NCI-H1105 treated with DMSO at 0.1 percent for 48 hours (cell line): ENCODE measurements at places on chromosomes 3 and 15.

- DNase-seq: no peak
Observed at GRCh38 chr3:34277110-34277509, 478.7 kb downstream of the PDCD6IP start.

GRCh38 chr3:23396746-23397145 is 193.6 kb downstream of the UBE2E2 start:
- DNase-seq: no peak

- DNase-seq: no peak
Observed at GRCh38 chr3:46576-46975, 150.0 kb upstream of the CHL1 start.

- DNase-seq: no peak
Observed at GRCh38 chr3:189204167-189204866, 32.5 kb downstream of the TPRG1 start.

DNA sequence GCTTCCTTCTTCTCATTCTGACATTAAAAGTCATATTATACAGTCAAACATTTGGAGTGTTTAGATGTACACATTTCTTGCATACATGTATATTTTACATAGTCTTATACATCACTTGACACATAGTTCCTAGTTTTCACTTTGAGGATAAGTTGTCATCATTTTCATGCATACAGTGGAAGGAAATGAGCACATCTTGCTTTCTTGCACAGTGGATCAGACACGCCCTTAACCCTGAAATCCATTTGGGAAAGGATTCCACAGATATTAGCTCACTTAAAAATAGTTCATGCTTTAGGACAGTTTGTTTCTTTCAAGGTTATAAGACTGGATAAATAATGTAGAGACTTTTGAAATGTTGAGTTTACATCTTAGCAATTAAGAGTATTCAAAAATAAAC is 148.6 kb upstream of the MME start:
- DNase-seq: no peak

- no peak for DNase-seq
Observed at GRCh38 chr3:16768956-16769355, 115.8 kb upstream of the PLCL2 start.

DNA sequence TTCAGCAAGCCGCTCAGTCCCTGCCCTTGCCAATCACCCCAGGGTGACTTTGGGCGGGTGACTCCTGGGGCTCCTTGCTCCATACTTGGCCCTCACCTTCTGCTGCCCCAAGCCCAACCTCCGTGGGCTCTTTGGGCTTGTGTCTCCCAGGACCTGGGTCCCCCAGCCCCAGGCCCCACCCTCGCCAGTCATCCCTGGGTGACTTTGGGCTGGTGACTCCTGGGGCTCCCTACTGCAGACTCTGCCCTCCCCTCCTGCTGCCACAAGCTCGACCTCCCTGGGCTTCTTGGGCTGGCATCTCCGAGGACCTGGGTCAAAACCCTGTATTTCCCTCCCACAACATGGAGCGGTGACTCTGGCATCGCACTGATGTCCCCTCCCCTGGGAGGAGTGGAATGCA is 151.5 kb downstream of the GOLGA6L4 start:
- no peak for DNase-seq

DNA sequence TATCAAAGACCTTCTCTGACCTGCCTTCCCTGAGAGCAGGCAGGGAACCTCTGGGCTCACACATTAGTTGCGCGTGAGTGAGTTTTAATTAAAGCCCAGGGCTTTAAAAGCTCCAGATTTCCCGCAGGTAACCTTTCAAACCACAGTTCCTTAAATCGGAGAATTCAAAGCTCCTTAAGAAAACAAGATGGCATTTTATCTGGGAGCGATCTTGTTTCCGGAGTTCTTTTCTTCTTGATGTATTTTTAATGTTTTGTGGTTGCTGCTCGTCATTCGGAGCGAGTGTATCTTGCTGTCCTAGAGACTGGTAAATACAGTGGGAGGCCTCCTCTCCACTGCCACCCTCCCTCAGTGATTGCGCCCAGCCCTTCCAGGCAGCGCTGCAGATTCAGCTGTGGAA is 284.3 kb downstream of the CLSTN2 start:
- no peak for DNase-seq

DNA sequence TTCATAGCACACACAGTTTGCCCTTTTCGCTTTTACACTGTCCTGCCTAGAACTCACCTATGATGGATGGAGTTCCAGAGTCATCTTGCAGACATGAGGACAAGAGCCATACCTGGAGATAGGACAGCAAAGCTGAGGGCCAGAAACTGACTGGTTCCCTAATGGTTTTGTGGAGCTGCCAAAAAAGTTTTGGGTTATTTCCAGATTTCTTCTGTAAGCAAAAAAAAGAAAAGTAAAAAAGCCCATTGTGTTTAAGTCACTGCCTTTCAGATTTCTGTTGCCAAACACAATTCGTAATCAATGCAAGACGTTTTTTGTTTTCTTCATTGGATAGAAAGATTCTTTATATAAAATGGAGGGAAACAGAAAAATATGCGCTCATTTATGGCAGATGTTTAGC is 42.4 kb upstream of the KY start:
- no peak for DNase-seq

- DNase-seq: no peak
Observed at GRCh38 chr3:44454258-44454657, 23.2 kb downstream of the ZNF445 start.

GRCh38 chr15:31308185-31308639 is 18.4 kb upstream of the KLF13 start:
- DNase-seq: no peak

- peak; percentile 24 for DNase-seq
Observed at GRCh38 chr15:59931646-59932261, 72.4 kb upstream of the FOXB1 start.

- DNase-seq: no peak
Observed at GRCh38 chr15:65512189-65512588, 5.3 kb downstream of the DPP8 start.
